K562 (cell line): ENCODE measurements at places on chromosomes 7 and 10. TPM values are rescaled to one million over a fixed set of nuclear protein-coding genes. Genes with fewer than 3 reads are reported as not detected.

GRCh38 chr10:102644066-102644645 is at the start of gene TRIM8:
Gene TRIM8 (plus strand): TSS chr10:102644479. CDS start chr10:102644618, 139 bp downstream.
- H3K36me3 ChIP-seq, result peaks cover 3% of the 10 kb centered on the region; the same call in 2 of the 3 replicates
- H3K4me1 ChIP-seq, result peaks cover 61% of the 10 kb centered on the region
- H3K27ac ChIP-seq, result peak within 1 kb of the TSS; percentile 89
- peak; percentile 39 for DNase-seq
- peak within 1 kb of the TSS; percentile 78 for H3K4me3 ChIP-seq

DNA sequence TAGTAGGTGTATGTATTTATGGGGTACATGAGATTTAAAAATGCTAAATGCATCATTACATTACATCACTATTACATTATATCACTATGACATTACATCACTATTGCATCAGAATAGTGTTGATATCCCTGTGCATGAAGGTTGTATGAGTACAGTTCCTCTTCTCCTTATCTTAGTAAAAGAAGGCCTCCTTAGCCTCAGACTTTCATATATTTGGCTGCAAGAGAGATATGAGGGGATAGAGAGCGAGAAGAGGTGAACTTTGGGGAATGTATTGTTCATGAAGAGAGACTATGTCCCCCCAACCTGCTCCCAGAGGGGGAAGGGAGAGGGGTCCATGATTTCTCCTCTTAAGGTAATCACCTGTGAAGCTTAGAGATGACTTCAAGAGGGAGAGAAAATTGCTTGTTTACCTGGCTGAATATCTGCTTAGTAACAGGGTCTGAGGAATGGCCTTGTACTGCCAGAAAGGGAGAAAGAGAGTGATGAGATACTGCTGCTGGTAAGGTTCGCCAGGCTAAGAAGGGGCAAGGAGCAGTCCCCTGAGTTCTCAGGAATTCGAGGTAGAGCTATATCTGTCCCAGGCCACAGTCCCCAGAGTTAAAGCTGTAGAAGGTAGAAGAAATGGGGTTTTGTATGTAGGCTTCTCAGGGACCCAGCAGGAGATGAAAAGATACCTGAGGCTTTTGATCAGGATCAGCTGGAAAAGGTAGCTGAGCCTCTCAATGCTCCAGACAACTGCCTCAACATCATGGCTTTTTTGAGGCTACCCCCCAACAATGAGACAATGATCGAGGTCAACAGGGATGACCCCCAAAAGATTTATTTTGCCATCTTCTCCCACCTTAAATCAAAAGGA is 168.4 kb upstream of the WNT16 start:
- no peaks in the 10 kb centered on the region for H3K4me1 ChIP-seq
- H3K4me3 ChIP-seq, result no peak overlapping the region
- peaks cover 88% of the 10 kb centered on the region for H3K36me3 ChIP-seq
- H3K27ac ChIP-seq, result peak overlapping the region; percentile 65
- no peaks in the 10 kb centered on the region for H3K27me3 ChIP-seq

- H3K36me3 ChIP-seq, result peaks cover 12% of the 10 kb centered on the region; the same call in 1 of the 3 replicates
- H3K27ac ChIP-seq, result peak overlapping the region; percentile 96
- DNase-seq, result peak; percentile 50
- no peaks in the 10 kb centered on the region for H3K27me3 ChIP-seq
- peaks cover 81% of the 10 kb centered on the region for H3K4me1 ChIP-seq
Measured at GRCh38 chr7:5422396-5423305, 983 bp downstream of the TNRC18 start.

GRCh38 chr10:47028466-47028865 is 117.2 kb downstream of the PTPN20 start:
- H3K36me3 ChIP-seq, result no peaks in the 10 kb centered on the region
- H3K27me3 ChIP-seq, result peaks cover 40% of the 10 kb centered on the region
- no peak overlapping the region for H3K4me3 ChIP-seq
- H3K4me1 ChIP-seq, result no peaks in the 10 kb centered on the region

DNA sequence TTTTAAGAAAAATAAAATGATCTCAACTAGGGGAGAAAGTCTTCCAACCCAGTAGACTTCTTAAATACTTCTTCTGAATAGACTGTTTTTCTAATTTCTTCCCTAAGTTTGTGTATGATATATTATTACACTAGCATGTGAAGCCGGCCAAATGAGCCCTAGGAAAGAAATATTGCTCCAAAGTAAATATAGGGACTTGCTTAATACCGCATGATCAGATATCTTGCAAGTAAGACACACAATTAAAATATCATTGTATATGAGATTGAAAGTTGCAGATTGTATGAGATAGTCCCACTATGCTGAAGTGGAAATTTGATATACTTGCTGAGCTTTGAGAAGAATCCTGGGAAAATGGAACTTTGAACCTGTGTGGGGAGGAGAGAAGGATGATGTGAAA is 225.7 kb downstream of the BAMBI start:
- no peaks in the 10 kb centered on the region for H3K36me3 ChIP-seq
- H3K4me3 ChIP-seq, result no peak overlapping the region
- H3K27me3 ChIP-seq, result no peaks in the 10 kb centered on the region
- no peak overlapping the region for H3K27ac ChIP-seq
- peaks cover 12% of the 10 kb centered on the region for H3K4me1 ChIP-seq
- DNase-seq, result no peak

DNA sequence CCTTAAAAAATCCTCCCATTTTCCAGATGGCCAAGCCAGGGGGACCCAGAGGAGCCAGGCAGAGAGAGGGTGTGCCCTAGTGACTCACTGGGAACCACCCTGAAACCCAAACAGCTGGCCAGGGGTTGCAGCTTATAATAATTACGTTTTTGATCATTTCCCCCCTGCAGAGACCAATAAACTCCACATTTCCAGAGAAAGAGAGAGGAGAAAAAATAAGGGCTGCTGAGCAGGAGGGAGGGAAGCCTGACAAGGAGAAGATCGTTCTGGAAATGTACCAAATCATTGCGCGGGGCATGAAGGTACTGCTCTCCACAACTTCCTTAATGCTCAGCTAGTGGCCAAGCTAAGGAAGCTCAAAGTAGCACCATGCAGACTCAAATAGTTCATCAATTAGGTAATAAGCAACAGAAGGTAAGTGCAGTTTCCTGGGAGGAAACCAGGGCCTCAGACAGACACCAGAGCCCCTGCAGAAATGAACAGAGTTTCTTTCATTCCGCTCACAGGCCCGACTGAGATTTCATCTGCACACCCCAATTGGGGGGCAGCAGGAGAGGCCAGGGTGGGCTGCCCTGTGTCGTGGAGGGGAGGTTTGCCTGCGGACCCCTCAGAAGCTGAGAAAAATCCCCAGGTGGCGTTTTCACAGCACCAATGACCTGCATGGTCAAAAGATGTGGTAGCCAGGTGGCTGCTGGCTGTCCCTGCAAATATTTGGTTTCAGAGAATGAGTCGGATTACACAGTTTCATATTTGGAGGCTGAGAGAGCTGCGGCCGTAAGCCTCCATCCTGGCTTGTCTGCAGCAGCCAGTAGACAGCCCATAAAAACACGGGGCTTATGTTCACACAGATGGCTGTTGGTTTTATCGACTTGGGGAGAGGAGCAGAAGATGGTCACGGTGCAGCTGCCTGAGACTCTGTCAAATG is 153.2 kb upstream of the LYZL2 start:
- no peaks in the 10 kb centered on the region for H3K36me3 ChIP-seq
- peaks cover 7% of the 10 kb centered on the region; the same call in 1 of the 2 replicates for H3K4me1 ChIP-seq
- H3K27ac ChIP-seq, result no peak overlapping the region
- peaks cover 39% of the 10 kb centered on the region for H3K27me3 ChIP-seq

- H3K27me3 ChIP-seq, result no peaks in the 10 kb centered on the region
- H3K4me1 ChIP-seq, result peaks cover 5% of the 10 kb centered on the region; the same call in 2 of the 3 replicates
- peak; percentile 51 for DNase-seq
- H3K27ac ChIP-seq, result peak overlapping the region; percentile 89
Measured at GRCh38 chr10:92291921-92292845, 1.2 kb downstream of the MARCHF5 start.

DNA sequence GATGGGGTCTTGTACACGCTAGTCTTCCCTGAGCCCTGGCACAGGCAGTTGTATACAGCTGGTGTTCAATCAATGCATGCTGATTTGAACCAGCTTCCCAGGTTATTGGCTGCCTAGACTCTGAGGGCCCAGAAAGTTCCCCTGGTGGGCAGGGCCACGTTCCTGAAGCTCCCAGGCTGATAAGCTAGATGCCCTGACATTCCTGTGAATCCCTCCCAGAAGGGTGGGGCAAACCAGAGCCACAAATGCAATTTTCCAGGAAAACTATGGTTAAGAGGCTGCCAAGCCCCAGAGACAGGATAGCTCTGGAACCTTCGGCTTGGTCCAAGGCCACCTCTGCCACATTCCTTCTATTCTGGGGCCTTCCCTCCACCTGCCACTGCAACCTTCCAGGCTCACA is 78.2 kb downstream of the FAM53B start:
- H3K27me3 ChIP-seq, result no peaks in the 10 kb centered on the region
- no peak for DNase-seq
- peaks cover 42% of the 10 kb centered on the region for H3K4me1 ChIP-seq
- H3K36me3 ChIP-seq, result peaks cover 13% of the 10 kb centered on the region; the same call in 1 of the 3 replicates
- H3K4me3 ChIP-seq, result no peak overlapping the region
- H3K27ac ChIP-seq, result no peak overlapping the region; the same call in 2 of the 3 replicates

DNA sequence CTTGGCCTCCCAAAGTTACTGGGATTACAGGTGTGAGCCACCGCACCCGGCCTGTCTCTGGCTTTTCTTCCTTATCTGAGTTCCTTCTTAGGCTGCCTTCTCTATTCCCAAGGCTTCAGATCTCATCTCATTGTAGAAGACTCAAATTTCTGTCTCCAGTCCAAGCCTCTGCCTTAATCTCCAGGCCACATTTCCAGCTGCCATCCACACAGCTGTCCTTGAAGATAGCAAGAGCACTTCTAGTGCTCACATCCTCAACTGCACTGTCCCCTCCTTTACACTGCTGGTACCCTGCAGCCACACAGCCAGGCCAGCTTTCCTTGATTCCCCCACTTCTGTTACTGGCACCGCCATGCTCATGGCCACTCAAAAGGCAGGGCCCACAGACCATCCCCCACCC is 35.6 kb downstream of the POLL start:
- no peak overlapping the region for H3K4me3 ChIP-seq
- H3K36me3 ChIP-seq, result peaks cover 2% of the 10 kb centered on the region; the same call in 1 of the 3 replicates
- no peak for DNase-seq
- peaks cover 2% of the 10 kb centered on the region; the same call in 2 of the 3 replicates for H3K4me1 ChIP-seq

DNA sequence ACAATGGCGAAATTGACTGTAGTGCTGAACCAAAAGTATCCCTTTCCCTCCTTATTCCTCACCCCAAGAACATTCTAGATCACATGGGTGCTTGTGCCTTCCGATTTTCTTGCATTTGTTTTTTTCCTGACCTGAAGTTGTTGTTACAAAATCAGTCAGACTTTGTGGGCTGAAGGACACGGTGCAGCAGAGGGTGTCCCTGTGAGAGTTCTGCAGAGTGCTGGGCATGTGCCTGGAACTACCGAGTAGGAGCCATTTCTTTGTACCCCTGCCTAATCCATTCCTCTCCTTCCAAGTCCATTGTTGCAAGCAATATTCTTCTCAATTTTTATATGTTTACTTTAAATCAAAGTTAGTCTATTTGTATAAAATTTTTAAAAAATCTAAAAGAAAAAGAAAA is 35.3 kb upstream of the GJD4 start:
- H3K27ac ChIP-seq, result no peak overlapping the region
- H3K4me3 ChIP-seq, result no peak overlapping the region
- H3K27me3 ChIP-seq, result no peaks in the 10 kb centered on the region
- no peak for DNase-seq

- no peak overlapping the region for H3K4me3 ChIP-seq
- peaks cover 52% of the 10 kb centered on the region for H3K4me1 ChIP-seq
- peaks cover 7% of the 10 kb centered on the region; the same call in 2 of the 3 replicates for H3K36me3 ChIP-seq
Measured at GRCh38 chr7:2105917-2106316, 126.8 kb downstream of the MAD1L1 start.

The STOX1 gene
- total RNA-seq, result 0.29 and 0.42 TPM in 2 replicates
